ENCODE measurements at places on chromosomes 1 and 21. TPM values are rescaled to one million over a fixed set of nuclear protein-coding genes. Genes with fewer than 3 reads are reported as not detected.

Gene SPATA21
- total RNA-seq = not detected

GRCh38 chr1:226603858-226604559 lies 55.4 kb downstream of the STUM start:
- DNase-seq = no peak

DNA sequence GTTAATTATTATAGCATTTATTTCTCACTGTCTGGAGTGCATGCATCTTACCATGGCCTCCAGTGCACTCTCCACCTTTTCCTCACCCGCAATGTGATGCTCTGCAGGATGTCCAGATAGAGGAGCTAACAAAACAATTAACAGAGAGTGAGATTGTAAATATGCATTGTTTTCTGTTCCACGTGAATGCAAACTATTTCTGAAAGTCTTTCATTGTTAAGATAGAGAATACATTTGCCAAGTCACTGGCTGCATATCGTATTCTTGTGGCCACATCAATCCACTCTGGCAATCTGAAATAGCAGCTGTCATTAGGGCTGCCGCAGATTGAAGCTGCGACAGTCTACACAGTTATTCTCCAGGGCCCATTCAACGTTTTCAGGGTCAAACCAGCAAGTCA lies 143.8 kb downstream of the DUSP10 start:
- no peak for DNase-seq

Gene LCE3D
- total RNA-seq = not detected

- no peak for DNase-seq
Measured at GRCh38 chr1:14094611-14095400, 394.8 kb downstream of the PRDM2 start.

Gene CRYAA
- not detected for total RNA-seq

GRCh38 chr1:22582661-22583635 lies 19.7 kb downstream of the EPHA8 start:
- DNase-seq = no peak

DNA sequence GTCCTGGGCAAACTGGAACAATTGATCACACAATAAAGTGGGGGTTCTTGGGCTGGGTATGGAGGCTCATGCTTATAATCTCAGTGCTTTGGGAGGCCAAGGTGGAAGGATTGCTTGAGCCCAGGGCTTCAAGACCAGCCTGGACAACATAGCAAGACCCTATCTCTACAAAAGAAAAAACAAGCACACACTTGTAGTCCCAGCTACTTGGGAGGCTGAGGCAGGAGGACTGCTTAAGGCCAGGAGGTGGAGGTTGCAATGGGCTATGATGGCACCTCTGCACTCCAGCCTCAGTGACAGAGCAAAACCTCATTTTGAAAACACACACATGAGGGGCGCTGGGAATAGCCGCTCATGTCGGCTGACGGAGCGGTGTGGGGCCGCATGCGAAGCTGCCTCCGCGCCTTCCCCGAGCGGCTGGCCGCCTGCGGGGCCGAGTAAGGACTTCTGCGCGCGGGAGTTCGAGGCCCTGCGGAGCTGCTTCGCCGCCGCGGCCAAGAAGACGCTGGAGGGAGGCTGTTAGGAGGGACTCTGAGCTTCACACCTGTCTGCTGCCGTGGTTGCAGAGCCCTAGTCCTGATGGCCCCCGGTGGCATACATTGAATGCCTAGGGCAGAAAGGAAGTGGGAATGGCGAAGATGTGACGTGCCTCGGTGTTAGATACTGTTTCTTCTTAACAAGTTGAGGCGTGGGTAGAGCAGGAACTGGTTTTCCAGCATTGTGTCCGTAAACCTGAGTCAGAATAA lies 59.5 kb downstream of the ACBD3 start:
- DNase-seq = no peak

Gene FCGR1A
- not detected for total RNA-seq

DNA sequence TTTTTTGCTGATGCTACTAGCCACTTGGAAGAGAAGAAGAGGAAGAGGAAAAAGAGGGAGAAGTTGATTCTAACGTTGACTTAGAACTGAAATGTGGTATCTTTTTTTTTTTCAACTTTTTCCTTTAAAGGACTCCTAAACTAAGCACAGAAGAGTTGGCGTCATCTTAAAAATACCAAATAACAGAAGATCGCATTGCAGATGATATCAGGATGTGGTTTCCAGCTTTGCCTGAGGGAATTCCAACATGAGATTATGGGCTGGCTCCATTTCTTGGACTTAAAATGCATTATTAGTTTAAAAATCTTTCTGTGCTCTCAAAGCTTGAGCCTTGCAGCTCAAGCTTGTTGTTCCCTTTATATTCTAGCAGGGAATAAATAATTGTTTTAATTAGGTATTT lies 29.8 kb downstream of the WDR3 start:
- DNase-seq = no peak
